ENCODE measurements at places on chromosomes 1 and 21.
A peak's percentile ranks its signal among the peaks of the same experiment; 100 is the strongest.

GRCh38 chr1:175225805-175226129 is 33.2 kb upstream of the KIAA0040 start:
- DNase-seq, result no peak

- no peak for DNase-seq
Measured at GRCh38 chr1:204376919-204377799, 17.4 kb upstream of the PLEKHA6 start.

DNA sequence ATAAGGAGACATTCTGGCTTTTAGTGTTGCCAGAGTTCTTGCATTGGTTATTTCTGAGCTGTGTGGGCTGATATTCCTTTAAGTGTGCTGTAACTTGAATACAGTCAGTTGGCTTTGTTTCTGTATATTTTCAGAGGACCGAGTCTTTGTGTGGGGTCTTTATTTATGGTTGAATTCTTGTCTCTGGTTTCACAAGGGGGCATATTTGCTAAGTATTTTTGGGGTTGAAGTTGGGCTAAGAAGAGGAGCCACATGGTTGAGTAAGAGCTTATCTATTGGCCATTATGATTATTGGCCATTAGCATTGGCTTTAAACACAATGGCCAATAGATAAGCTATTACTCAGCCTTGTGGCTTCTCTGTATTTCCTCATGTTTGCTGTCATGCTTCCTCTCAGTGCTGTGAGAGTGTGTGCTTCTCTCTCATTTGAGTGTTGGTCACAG is 26.3 kb upstream of the PTGFR start:
- peak; percentile 3 for DNase-seq

GRCh38 chr1:4510276-4510691 is 144.1 kb upstream of the AJAP1 start:
- DNase-seq, result no peak

DNA sequence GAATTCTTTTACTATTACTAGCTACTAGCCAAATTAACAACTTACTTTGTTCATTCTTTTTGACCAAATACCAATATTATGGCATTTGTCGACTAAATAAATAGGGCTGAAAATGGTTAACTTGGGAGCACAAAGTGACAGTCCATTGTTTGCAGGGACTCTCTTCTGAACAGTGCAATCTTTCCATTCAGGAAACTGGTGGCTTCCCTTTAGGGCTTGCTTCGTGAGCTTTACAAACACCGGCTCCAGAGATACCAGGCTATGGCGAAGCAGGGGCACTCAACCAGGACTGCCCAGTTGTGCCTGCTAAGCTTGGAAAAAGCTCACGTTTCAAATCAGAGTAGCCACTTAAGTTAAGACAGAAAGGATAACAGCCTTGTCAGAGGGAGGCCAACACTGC is 12.3 kb downstream of the RAB42 start:
- no peak for DNase-seq

GRCh38 chr1:230310381-230311163 is 115.6 kb downstream of the PGBD5 start:
- peak; percentile 90 for DNase-seq

DNA sequence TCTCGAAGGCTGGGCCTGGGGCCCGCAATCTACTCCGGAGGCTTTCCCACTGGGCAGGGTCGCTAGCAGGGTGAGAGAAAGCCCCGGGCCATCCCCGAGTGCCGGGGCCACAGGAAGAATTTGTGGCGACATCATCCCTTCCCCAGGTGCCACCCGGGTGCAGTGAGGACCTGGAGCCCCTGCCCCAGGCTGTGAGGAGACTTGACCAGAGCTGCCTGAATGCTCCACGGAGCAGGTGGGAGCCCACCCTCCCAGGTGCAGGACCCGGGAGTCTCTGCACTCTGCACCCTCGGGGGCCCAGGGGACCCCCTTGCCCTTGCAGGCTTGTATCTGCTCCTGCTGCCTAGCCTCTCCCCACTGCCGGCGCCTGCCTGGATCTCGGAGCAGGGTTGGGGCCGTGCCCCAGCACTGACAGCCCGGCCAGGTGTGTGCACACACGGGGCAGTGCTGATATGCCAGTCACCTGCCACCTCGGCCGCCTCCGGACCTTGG is 67.5 kb upstream of the RGS7 start:
- DNase-seq, result no peak

GRCh38 chr1:207581496-207582153 is 63.3 kb upstream of the CR1L start:
- DNase-seq, result no peak

GRCh38 chr21:17793246-17794123 is 25.7 kb downstream of the C21orf91 start:
- no peak for DNase-seq

All from hematopoietic multipotent progenitor cell treated with erythropoietin and hydrocortisone succinate and interleukin-3 and kit ligand, for 6 days (in vitro differentiated cells).